GM23248 (cell line): ENCODE measurements at places on chromosomes 1 and 21. TPM values are rescaled to one million over a fixed set of nuclear protein-coding genes. Genes with fewer than 3 reads are reported as not detected.

- peaks cover 26% of the 10 kb centered on the region; the same call in 1 of the 2 replicates for H3K36me3 ChIP-seq
- H3K27ac ChIP-seq = no peak overlapping the region
- no peak overlapping the region for H3K4me3 ChIP-seq
- no peaks in the 10 kb centered on the region for H3K4me1 ChIP-seq
- no peak for DNase-seq
Measured at GRCh38 chr1:224266915-224267856, 62.8 kb downstream of the NVL start.

RAB7B gene
- total RNA-seq = 2.8 and 7.1 TPM in 2 replicates

SPATA6 gene
- 1.4 and 1.6 TPM in 2 replicates for total RNA-seq

GRCh38 chr1:89719502-89720306 is 86.8 kb downstream of the LRRC8C start:
- no peaks in the 10 kb centered on the region for H3K27me3 ChIP-seq
- peak overlapping the region; percentile 29 for H3K27ac ChIP-seq
- peak overlapping the region; percentile 43 for H3K4me3 ChIP-seq
- H3K36me3 ChIP-seq = no peaks in the 10 kb centered on the region
- peaks cover 54% of the 10 kb centered on the region for H3K4me1 ChIP-seq

DNA sequence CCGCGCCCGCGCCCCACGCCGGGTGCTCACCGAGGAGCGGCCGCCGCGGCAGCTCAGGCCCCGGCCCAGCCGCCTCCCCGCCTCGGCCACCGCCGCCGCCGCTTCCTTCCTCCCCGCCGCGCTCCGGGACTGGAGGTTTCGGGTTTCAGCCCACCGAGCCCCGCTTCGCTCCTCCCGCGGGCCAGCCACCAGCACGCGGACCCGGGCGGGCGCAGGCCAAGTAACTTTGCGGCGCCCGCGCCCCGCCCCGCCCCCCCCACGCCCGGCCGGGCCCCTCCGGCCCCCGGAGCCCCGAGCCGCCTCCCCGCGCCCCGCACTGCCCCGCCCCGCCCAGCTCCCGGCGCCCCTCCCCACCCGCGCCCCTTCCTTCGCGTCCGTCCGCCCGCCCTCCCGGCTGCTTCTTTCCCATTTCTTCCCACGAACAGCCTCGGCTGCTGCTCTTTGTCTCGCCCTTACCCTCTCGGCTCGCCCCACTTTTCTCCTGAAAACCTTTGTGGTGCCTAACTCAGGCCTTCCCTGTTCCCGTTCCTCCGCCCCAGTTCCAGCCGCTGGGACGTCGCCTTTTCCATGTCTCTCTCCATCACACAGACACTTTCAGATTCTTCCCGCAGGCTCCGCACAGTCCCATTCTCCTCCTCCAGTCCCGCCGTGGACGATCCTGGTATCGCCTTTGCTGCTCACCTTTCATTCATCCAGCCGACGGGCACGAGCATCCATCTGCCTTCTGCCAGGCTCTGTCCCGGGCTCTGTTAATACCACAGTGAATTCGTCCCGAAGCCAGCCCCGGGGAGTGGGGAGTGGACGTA is at the start of gene GPR161:
Gene GPR161, minus strand, starts transcription at position 222 of the 806 bp plus-strand sequence. CDS start 32,080 bp downstream, outside the sequence.
- peaks cover 10% of the 10 kb centered on the region; the same call in 1 of the 2 replicates for H3K4me1 ChIP-seq
- DNase-seq = peak; percentile 73
- H3K27ac ChIP-seq = peak within 1 kb of the TSS; percentile 60
- peak within 1 kb of the TSS; percentile 95 for H3K4me3 ChIP-seq
- no peaks in the 10 kb centered on the region for H3K36me3 ChIP-seq

DNA sequence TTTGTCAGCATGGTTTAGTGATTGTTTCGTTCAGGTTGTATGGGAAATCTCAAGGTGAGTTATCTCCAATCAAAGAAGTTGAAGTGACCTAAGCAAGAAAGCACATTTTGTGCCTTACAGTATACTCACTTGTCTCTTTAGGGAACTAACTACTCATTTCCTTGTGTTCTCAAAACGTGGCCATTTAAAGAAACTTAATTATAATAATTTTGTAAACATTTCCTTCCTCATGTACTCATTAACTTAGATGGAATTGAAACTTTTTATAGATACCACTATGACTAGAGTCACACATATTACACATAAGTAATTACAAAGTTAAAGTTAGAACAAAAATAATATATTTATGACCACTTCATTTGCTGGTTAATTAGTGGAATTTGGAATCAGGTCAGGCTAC is 552.6 kb downstream of the MRPL39 start:
- no peaks in the 10 kb centered on the region for H3K4me1 ChIP-seq
- H3K4me3 ChIP-seq = no peak overlapping the region
- no peak for DNase-seq
- H3K36me3 ChIP-seq = no peaks in the 10 kb centered on the region
- no peaks in the 10 kb centered on the region for H3K27me3 ChIP-seq

DNA sequence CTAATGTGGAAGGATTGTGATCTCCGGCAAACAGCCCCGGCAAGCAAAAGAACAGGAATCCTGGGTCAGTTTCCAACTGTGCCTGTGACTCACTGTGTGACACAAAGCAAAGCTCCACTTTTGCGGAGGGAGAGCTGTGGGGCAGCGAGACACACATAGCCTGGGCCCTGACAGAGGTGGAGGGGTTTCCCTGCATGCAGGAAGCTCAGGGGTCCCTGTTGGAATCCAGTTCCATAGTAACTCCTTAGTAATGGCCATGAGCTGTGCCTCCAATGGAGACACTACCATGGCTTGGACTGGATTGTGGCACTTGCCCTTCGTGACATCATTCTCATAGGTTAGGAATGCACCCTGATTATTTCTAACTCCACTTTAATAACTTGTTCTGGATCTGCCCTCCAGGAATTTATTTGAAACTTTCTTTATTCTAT is 47.0 kb upstream of the ATF3 start:
- H3K27me3 ChIP-seq = no peaks in the 10 kb centered on the region
- DNase-seq = peak; percentile 89
- peaks cover 14% of the 10 kb centered on the region for H3K4me1 ChIP-seq
- peak overlapping the region; percentile 50 for H3K27ac ChIP-seq
- no peaks in the 10 kb centered on the region for H3K36me3 ChIP-seq
- peak overlapping the region; percentile 57 for H3K4me3 ChIP-seq

DNA sequence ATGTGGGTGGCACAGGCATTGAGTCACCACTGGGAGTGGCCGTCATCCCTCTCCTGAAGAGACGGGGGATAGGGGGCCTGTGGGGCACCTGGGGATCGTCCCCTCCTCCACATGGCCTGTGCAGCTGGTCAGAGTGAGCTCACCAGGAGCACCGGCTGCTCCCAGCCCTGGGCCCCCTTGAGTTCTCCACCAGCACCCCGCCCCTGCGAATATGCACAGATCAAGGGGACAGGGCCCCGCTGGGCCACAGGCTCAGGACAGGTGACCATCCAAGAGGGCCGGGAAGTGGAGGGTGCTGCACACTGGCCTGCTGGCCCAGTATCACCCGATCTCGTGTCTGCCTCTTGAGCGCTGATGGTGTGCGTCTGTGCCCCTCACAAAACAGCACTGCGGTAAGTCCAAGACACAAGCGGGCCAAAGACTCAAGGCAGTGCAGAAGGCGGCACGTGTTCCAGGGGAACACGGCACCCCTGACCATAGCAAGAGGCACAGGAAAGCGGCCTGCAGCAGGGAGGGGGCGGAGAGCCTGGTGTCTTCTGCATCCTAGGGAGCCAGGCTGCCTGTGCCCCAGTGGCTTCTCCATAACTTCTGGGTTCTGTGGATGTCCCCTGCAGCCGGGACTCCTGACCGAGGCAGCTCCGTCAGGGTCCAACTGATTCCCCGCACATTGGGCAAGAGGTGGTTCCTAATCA is 18.1 kb upstream of the TSPEAR start:
- no peaks in the 10 kb centered on the region for H3K4me1 ChIP-seq
- H3K27ac ChIP-seq = no peak overlapping the region
- DNase-seq = no peak
- no peaks in the 10 kb centered on the region for H3K36me3 ChIP-seq
